ENCODE measurements at places on chromosomes 2 and 18.

DNA sequence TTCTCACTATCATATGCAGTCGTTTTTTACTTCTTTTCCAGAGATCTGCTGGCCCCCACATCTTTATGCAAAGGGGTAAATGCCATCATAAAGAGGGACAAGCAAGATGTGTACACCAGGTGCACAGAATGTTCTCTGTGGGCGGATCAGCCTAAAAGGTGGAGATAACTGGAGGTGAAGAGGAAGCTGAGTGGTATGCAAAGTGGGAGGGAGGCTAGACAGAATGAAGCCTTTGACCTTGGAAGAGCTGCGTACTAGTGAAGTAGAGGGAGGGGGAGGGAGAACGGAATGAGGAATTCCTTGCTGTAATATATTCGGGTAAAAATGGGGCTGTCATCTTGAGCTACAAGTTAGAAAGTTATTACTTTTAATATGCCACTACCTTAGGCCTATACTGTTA lies 287.5 kb upstream of the VRK2 start:
- DNase-seq: no peak

DNA sequence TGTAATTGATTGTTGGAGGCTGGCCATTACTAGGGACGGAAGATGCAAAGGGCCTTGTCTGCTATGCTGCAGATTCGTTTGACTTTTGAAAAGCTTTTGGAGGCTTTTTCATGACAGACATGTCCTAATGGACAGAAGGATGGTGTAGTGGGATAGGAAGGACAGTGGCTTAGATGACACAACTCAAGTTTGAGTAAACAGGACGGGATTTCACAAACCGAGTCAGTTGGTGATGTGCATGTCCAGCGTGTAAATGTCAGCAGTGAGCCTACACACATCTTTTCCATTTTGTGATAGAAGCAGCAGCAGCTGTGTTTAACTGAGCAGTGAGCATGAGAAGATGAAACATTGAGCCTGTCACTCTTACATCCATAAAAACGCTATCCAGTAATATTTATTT lies 76.0 kb downstream of the NCK2 start:
- DNase-seq: no peak

GRCh38 chr2:230958820-230959756 lies 34.0 kb upstream of the GPR55 start:
- no peak for DNase-seq

DNA sequence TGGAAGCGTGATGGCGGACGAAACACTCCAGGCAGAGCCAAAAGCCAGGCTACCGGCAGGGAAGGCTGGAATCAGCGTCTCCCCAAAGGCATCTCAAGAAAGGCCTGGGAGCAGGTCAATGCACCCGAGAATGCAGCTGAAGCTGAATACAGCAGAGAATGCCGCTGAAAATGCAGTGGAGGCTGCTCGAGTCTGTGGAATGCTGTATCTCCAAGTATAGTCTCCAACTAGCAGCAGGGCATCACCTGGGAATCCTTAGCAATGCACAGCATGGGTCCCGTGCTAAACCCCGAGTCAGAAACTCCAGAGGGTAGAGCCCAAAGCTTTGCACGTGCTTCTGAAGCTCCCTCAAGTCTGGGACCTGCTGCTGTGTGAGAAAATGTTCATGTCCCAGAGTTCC lies 191.1 kb upstream of the ALKAL2 start:
- no peak for DNase-seq

DNA sequence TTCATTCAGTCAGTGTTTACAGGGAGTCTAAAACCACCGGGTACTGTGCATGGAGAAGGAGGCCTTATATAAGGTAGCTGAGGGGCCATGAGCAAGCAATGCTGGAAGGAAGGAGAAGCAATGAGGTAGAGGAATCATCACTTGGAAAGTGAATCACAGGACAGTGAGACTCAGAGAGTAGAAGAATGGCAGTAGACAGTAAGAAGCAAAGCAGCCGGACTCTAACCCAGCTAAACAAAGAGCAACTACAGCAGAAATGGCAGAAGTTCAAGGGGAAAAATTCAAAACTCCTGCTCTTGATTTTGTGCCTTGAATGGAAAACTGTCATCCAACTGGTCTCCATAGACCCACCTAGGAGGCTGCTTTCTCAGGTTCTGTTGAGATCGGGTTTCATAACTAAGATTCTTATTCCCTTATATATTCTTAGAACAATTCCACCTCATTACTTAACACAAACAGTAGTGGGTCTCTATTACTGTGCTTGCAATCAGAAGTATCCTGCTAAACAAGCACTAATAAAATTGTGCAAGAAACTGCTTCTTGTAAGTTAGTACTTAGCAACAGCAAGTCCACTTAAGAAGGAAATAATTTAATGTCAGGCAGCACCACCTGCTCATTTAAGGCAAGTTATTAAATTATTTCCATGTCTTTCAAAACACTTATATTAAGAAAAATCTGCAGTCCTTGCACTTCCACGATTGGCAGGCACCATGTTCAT lies 68.0 kb downstream of the RBMS1 start:
- DNase-seq: no peak

DNA sequence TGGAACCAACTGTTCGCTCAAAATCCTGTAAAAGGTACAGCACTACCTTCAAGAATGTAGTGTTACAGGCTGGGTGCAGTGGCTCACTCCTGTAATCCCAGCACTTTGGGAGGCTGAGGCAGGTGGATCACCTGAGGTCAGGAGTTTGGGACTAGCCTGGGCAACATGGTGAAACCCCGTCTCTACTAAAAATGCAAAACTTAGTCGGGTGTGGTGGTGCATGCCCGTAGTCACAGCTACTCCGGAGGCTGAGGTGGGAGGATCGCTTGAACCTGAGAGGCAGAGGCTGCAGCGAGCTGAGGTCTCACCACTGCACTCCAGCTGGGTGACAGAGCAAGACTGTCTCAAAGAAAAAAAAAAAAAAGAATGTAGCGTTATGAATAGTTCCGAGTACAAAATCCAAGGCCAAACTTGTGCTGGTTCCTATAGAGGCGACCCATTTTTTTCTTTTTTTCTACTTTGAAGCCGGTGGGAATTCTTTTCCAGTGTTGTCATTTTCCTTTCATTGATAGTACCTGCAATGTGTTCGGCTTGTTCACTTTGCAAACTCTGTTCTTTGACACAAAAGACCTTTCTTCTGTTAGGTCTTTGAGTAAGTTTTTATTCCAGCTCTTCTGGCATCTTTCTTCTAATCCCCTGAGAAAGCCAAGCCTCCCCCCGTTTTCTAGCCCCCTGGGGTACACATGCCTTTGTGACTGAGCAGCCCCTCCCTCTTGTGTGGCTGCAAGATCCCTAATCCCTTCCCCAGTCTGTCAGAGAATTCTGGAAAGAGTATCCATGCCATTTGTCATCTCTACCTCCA lies 25.1 kb downstream of the INPP5D start:
- no peak for DNase-seq

- DNase-seq: no peak
These were observed 169.2 kb downstream of the TRIM43 start for GRCh38 chr2:95760806-95761525.

DNA sequence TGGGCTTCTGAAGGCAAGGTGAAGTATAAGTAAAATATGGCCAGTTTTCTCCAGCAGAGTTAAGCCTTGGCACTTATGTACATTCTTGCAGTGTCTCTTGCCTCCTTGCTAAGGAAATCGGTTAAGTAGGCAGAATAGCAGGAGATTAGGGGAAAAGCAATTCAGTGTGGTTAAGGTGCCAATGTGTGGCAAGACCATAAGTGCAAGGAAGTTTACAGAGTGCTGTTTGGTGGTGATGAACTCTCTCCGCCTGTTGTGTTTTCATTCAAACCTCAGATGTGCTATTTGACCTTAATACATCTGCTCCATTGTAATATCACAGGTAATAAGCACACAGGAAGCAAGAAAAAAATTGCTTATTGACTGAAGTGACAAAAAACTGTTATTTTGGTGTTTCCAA lies 156.1 kb downstream of the MGAT5 start:
- DNase-seq: no peak

- no peak for DNase-seq
These were observed 76.7 kb downstream of the MERTK start for GRCh38 chr2:111975053-111975552.

DNA sequence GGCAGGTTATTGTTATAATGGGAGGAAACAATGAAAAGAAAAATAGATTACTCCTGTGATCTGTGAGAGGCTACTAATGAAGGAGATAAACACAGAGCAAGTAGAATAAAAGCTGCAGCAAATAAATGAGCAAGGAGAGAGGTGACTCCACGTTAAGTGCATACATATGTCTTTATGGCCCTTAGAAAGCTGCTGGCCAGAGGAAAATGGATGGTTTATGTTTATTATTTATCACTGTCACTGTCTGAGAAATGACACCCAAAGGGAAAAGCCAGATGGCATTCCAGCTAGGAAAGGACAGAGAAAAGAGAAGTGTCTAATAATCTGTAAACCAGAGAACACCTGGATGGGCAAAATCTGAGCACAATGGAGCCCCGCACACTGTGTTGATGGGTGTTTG lies 122.9 kb upstream of the DDX18 start:
- no peak for DNase-seq

Measured in stimulated activated CD4-positive, alpha-beta T cell treated with anti-CD3 and anti-CD28 coated beads, Interleukin-4, amount 100 ng/mL, for 48 hours (primary cell).